ENCODE measurements at places on chromosomes 11 and 22.

- DNase-seq: no peak
These were observed 489 bp downstream of the OR10A4 start for GRCh38 chr11:6876914-6877313.

DNA sequence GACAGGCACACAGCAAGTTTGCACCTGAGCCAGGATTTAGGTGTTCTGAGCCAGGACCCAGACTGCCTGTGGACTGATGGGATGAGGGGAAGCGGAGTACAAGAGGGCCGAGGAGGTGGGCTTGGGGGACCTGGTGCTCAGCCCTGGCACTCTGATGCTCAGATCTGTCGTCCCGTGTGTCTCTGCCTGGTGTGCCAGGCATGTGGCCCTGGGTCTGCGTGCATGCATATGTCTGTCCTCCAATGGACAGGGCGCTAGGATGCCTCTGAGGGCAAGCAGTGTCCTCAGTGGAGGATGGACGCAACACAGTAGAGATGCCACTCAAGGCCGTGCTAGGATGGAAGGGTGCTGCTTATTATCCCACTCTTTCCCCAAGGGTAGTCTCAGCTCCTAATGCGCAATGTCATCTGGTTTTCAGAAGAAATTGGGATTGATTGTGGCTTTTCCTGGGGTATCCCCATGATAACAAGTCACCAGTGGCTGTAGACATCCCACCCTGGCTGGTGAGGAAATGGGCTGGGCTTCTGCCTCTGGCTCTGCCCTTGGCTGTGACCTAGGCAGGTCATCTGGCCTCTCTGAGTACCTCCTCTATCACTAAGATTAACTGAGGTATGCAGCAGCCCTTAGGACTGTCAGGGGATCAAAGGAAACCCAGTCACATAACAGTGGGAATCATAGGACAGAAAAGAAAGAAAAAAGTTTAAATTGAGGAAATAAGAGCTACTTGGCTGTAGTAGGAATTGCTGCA lies 35.7 kb upstream of the SUSD2 start:
- DNase-seq: no peak

DNA sequence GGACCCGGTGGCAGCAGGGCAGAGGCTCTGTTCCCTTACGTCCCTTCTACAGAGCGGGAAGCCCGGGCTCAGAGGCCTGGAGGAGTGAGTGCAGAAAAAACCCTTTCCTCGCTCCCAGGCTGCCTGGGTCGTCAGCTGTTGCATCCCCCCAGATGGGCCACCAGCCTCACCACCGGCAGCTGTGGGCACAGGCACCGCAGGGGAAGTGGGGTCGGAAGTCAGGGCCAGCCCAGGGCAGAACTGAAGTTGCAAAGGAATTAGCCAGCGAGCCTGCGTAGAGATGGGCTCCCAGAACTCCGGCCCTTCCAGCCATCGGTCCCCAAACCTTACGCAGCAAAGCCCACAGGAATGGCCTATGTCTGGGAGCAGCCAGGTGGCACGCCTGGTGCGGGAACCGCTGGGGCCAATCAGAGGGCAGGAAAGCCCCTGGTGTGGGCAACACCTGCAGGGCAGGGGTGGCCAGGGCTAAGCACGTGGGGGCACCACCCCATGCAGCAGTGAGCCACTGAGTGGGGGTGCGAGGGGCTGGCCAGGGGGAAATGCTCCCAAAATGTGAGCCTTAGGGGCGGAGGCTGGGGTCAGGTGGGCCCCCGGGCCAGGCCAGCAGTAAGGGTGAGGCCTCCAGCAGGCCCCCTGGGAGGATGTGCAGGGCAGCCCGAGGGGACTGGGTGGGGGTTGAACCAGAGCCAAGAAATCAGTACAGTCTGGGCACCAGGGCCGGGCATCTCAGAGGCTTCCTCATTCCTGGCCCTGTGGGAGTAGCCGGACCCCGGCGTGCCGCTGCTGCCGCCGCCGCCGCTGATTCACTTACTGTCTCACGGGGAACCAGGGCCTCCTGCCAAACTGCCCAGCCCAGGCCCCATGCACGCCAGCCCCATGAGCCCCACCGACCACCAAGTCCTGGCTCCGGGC lies 58.2 kb downstream of the WNT7B start:
- peak; percentile 40 for DNase-seq

GRCh38 chr11:108148556-108148955 lies 27.2 kb downstream of the ACAT1 start:
- DNase-seq: no peak

DNA sequence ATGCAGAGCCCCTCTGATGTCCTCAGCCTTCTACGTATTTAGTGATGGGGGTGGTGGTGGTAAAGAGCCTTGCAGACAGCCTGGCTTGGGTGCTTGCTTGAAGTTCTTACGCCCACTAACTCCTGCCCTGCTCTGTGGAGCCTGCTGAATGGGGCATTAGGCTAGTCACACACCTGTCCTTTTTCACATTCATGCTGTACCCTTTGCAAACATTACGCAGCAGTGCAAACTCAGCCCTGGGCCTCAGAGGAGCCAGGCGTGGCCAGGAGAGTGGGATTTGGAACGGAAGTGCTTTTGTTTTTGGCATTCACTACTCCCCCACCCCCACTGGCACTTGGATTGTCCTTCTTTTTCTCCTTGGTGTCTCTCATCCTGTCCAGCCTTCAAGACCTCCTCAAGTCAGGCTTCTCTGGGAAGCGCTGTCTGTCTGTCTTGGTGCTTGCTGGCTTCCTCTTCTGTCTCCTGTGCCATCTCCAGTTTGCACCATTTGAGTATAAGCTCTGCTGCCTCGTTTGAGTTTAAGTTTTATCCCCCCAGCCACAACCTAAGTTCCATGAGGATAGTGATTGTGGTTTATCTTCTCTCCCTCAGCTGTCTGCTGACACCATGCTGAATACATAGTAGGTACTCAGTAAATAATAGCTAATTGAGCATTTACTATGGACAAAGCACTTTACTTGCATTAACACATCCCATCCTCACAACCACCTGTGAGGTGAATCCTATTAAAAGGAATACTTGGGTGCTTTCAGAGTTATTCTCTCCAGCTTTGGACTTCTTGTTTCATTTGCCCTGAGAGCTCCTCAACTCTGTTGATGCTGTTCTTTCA lies 26.7 kb downstream of the ZBTB16 start:
- no peak for DNase-seq

DNA sequence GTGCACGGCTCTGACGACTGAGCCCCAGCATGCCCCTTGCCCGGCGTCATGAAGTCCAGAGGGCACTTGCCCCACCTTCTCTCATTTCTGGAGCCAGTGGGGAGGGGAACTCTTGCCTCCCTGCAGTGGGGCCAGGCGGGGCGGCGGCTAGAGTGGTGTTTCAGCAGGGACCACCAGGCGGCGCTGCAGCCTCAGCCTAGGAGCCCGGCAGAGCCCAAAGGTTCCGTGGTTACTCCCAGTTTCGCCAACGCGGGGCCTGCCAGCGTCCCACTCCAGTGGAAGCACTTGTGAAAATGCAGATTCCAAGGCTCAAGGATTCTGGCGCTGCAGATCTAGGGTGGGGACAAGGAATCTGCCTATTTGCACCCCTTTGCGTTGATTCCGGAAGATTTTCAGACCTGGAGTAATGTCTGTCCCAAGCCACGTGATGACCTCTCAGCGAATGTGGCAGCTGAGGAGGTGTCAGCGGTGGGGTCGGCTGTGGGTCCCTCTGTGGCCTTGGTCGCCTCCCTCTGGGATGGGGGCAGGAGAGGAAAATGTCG lies 55.7 kb downstream of the CD82 start:
- DNase-seq: peak; percentile 63

GRCh38 chr11:11415901-11416300 lies 62.9 kb upstream of the CSNK2A3 start:
- DNase-seq: no peak

- DNase-seq: no peak
These were observed 15.2 kb downstream of the POLR2F start for GRCh38 chr22:37968452-37969251.

DNA sequence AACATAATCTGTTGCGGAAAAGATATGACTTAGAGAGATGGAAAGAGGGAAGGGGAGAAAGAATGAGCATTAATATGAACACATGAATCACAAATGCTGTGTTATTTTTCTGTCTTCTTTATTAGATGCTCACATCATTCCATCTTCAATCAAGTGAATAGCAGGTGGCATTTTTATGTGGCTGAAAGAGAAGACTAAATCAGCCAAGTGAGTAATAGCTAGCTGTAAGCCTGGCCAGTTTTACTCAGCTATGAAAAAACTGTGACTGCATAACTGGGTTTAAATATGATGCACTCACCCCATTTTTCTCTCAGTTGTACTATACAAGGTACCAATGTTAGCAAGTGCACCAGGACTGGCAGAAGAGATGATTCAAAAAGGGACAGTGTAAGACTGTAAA lies 571.1 kb downstream of the JRKL start:
- DNase-seq: no peak

- DNase-seq: peak; percentile 4
These were observed 20.2 kb downstream of the BPIFC start for GRCh38 chr22:32444068-32444467.

GRCh38 chr22:40193429-40194421 lies 16.0 kb downstream of the TNRC6B start:
- DNase-seq: peak; percentile 58

- DNase-seq: no peak
These were observed 1272.6 kb downstream of the BRD1 start for GRCh38 chr22:48554893-48555572.

DNA sequence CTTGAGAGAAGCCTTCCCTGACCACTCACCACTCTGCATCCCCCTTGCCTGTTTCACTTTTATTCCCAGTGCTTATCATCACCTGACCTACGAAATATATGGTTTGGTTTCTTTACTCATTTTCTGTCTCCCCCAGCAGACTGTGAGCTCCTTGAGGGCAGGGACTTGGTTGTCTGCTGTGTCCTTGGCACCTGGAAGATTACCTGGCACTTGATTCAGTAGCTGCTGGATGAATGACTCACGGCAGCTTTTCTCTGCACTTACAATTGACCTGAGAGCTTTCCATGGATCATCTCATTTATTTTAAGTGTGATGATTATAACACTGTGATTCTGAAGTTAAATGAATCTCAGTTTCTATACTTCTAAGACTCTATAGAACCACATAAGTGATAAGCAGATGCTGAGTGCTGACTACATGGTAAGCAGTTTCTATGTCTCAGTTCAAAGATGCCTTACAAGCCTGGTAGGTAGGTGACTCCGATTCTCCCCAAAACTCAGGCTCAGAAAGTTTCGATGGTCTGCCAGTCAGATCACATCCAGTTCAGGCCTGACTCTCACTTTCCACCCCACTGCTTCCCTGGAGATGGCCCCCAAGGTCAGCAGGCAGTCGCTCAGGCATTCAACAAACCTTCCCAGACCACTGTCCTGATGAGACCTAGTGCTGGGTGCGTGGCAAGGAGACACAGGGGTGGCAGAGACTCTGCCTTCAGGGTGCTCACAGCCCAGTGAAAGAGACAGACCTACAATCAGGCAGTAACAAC lies 11.6 kb downstream of the IL2RB start:
- no peak for DNase-seq

- DNase-seq: no peak
These were observed 854 bp downstream of the ABCC8 start for GRCh38 chr11:17475666-17476316.

- no peak for DNase-seq
These were observed 150.0 kb downstream of the OPCML start for GRCh38 chr11:133382131-133382812.

- DNase-seq: no peak
These were observed 123.3 kb upstream of the B3GAT1 start for GRCh38 chr11:134535029-134536025.

- DNase-seq: peak; percentile 60
These were observed 1120.7 kb downstream of the LRRC4C start for GRCh38 chr11:40338739-40339138.

GRCh38 chr11:20031155-20032001 lies 128.9 kb downstream of the DBX1 start:
- DNase-seq: peak; percentile 78

GRCh38 chr11:2801711-2802388 lies 83.7 kb downstream of the CDKN1C start:
- DNase-seq: no peak

- DNase-seq: no peak
These were observed 6.9 kb downstream of the PHF21A start for GRCh38 chr11:46114378-46114777.

DNA sequence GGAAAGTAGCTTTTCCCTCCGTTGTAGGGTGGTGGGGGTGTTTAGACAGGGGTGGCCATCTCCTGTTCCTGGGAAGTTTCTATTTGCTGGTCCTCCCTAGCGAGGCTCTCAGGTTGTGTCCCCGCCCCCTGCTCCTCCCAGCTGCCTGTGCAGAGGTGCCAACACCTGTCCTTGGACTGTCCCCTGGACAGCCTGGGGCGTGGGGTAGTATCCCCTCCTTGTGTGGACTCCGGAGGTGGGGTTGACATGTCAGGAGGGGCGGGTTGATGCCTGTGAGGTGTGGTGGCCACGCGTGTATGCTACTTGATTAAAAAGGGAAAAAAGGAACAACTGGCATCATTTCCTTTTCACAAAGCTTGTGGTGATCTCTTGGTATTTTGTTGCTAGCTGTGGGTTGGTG lies 14.3 kb upstream of the RANBP1 start:
- no peak for DNase-seq

DNA sequence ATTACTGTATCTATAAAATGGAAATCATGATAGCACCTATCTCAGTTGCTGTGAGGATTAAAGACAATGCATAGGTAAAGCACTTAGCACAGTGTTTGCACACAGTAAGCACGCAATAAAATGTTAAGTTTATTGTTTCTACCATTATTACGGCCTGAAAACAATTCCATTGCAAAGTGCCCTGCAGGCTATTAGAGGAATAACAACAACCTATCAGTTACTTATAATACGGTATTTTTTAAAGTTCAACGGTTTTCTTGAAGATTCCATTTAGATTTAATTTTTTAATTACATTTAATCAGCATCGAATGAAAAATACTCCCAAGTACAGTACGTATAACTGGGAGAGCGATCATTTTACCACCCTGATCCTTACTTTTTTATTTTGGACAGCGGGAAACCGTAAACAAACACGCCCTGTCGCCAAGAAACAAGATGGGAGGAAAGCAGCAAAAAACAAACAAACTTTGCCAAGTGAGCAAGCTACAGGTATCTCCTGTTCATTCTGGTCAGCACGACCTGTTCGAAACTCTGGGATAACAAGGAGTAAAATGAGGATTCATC lies 893 bp downstream of the SLC36A4 start:
- DNase-seq: no peak

- peak; percentile 79 for DNase-seq
These were observed 1.5 kb downstream of the TCIRG1 start for GRCh38 chr11:68040101-68040956.

- DNase-seq: no peak
These were observed 37.3 kb upstream of the MYO18B start for GRCh38 chr22:25704701-25705100.

GRCh38 chr11:24900960-24901549 lies 404.2 kb downstream of the LUZP2 start:
- no peak for DNase-seq

DNA sequence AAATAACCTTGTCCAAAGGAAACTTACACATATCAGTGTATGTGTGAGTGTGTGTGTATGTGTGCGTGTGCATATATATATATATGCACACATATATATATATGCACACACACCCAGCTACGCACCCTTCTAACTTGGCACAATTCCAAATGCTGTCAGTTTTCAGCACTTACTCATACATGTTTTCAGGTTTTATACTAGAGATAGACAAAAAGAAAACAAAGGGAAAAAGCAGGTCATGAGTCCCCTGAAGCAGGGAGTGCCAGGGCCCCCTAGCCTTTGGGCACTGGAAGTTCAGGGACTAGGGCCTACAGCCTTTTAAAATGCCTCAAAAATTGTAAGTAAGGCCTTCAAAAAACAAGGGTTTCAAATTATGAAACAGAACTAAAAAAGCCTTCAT lies 265.4 kb downstream of the CADM1 start:
- DNase-seq: no peak

- DNase-seq: no peak
These were observed 53.9 kb downstream of the NOX4 start for GRCh38 chr11:89437317-89437716.

GRCh38 chr11:3164138-3164551 lies 965 bp downstream of the OSBPL5 start:
- no peak for DNase-seq

Data from fibroblast of pulmonary artery (primary cell).